Stomach (tissue), 19 donors: ENCODE measurements at places on chromosomes 6 and 20. TPM values are rescaled to one million over a fixed set of nuclear protein-coding genes. Genes with fewer than 3 reads are reported as not detected.

Gene ULBP2
- not detected for total RNA-seq

- no peaks in the 10 kb centered on the region for H3K36me3 ChIP-seq
- H3K27ac ChIP-seq: no peak overlapping the region
- H3K4me3 ChIP-seq: no peak overlapping the region
- peaks cover 6% of the 10 kb centered on the region for H3K4me1 ChIP-seq
- DNase-seq: no peak
- no peaks in the 10 kb centered on the region for H3K27me3 ChIP-seq
Measured at GRCh38 chr6:15709651-15710269, 46.9 kb upstream of the DTNBP1 start.

DNA sequence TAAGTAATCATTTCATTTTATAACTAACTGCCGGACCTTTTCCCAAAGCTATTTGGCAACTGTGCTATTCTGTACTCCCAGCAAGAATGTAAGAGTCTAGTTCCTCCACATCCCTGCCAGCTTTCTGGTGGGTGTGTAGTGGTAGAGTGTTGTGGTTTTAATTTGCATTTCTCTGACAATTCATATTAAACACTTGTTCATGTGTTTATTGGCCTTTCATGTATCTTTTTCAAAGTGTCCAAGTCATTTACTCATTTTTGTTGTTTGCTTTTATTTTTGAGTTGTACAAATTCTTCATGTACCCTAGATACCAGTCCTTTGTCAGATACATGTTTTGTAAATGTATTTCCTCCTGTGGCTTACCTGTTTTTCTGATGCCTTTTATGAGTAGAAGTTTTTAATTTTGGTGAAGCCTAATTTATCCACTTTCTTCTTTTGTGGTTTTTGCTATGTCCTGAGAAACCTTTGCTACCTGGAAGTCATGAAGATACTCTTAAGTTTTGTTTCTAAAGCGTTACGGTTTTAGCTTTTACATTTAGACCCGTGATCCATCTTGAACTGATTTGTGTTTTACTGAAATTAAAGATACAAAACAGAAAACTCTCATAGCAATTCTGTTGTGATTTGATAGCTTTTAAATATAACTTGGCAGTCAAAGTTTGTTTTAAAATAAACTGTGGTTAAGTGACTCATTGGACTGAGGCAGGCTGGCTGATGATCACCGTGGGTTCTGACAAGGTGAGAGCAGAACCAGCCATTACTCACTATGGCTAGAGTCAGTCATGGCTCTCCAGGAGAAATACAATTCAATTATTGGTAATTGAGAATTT lies 8.0 kb downstream of the MYLIP start:
- DNase-seq: peak; percentile 40
- H3K27me3 ChIP-seq: no peaks in the 10 kb centered on the region
- peak overlapping the region; percentile 53 for H3K27ac ChIP-seq
- no peak overlapping the region for H3K4me3 ChIP-seq
- H3K4me1 ChIP-seq: peaks cover 61% of the 10 kb centered on the region

DNA sequence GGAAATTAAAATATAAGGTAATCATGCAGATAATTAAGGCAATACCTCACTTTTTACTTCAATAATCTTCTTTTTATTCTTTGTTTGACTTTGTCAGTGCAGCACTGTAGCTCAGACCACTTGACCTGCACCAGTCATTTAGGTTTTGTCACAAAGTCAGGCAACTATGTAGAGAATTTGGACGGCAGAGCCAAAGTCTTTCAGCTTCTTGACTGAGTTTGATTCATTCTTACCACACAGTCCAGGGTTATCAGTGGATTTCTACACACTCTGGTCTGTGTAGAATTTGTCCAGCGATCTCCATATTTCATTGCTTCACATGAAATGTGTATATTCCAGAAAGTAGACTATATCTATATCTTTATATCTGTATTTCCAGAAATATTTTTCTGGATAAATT lies 107.3 kb downstream of the TFAP2B start:
- no peaks in the 10 kb centered on the region for H3K4me1 ChIP-seq
- no peak overlapping the region for H3K27ac ChIP-seq
- H3K36me3 ChIP-seq: no peaks in the 10 kb centered on the region
- H3K4me3 ChIP-seq: no peak overlapping the region
- no peaks in the 10 kb centered on the region for H3K27me3 ChIP-seq
- DNase-seq: no peak

GRCh38 chr6:104558746-104559145 lies 301.0 kb downstream of the HACE1 start:
- no peak for DNase-seq
- no peaks in the 10 kb centered on the region for H3K27me3 ChIP-seq
- no peaks in the 10 kb centered on the region for H3K4me1 ChIP-seq
- no peaks in the 10 kb centered on the region for H3K36me3 ChIP-seq

Gene RUNX2
- total RNA-seq: 10.5 TPM

- H3K27ac ChIP-seq: no peak overlapping the region
- DNase-seq: no peak
- H3K4me3 ChIP-seq: no peak overlapping the region
- H3K4me1 ChIP-seq: no peaks in the 10 kb centered on the region
- no peaks in the 10 kb centered on the region for H3K36me3 ChIP-seq
- H3K27me3 ChIP-seq: no peaks in the 10 kb centered on the region
Measured at GRCh38 chr20:59253779-59254319, 46.6 kb upstream of the EDN3 start.

DNA sequence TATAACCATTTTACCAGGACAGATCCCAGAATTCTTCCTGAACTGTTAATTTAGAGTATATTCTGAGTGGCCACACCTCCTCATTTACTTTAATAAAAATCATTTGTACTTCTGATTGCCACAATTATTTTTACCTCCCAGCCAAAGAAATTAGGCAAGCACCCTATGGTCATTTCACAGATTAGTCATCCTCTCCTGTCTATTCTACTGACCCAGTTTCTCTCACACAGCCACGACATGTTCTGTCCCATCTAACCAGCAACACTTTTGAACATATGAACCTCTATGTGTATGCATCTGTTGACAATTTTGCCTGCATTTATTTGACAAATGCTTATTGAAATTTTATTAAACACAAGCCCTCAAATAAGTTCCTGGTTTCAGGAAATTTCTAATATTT lies 202.6 kb upstream of the STXBP5 start:
- H3K4me3 ChIP-seq: no peak overlapping the region
- H3K27ac ChIP-seq: no peak overlapping the region
- DNase-seq: no peak
- H3K36me3 ChIP-seq: no peaks in the 10 kb centered on the region

Gene GATA5
- 3.1 TPM for total RNA-seq

GRCh38 chr6:88852000-88852399 lies 111.4 kb downstream of the RNGTT start:
- no peak for DNase-seq
- no peaks in the 10 kb centered on the region for H3K36me3 ChIP-seq
- H3K4me3 ChIP-seq: no peak overlapping the region
- no peaks in the 10 kb centered on the region for H3K4me1 ChIP-seq
- H3K27me3 ChIP-seq: no peaks in the 10 kb centered on the region
- H3K27ac ChIP-seq: no peak overlapping the region

- no peak for DNase-seq
- peaks cover 29% of the 10 kb centered on the region for H3K4me1 ChIP-seq
- no peaks in the 10 kb centered on the region for H3K27me3 ChIP-seq
- H3K27ac ChIP-seq: no peak overlapping the region
Measured at GRCh38 chr20:50578778-50579165, 68.6 kb downstream of the PTPN1 start.

DNA sequence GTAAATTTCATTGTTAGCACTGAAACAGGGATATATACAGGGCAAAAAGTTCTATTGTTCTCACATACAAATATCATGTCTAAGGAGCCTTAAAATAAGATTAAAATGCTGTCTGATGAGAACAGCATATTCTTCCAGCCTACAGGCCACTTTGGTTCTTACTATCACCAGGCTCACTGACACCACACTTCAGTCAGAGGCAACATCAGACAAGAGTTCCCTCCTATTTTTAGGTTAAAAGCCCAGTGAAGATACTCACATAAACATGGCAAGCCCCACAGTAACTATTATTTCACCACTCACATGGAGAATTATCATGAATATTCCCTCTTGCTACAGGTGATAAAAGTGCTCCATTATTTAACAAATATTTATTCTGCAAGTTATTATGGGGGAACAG lies 175.8 kb downstream of the ISM1 start:
- no peak for DNase-seq
- peaks cover 7% of the 10 kb centered on the region for H3K36me3 ChIP-seq
- no peak overlapping the region for H3K4me3 ChIP-seq
- no peak overlapping the region for H3K27ac ChIP-seq
- H3K4me1 ChIP-seq: no peaks in the 10 kb centered on the region

GRCh38 chr6:12344961-12345693 lies 55.0 kb downstream of the EDN1 start:
- H3K27me3 ChIP-seq: no peaks in the 10 kb centered on the region
- H3K27ac ChIP-seq: peak overlapping the region; percentile 78
- peaks cover 50% of the 10 kb centered on the region for H3K4me1 ChIP-seq
- peak; percentile 49 for DNase-seq
- no peak overlapping the region for H3K4me3 ChIP-seq
